ENCODE measurements at places on chromosomes 5 and 9. TPM values are rescaled to one million over a fixed set of nuclear protein-coding genes. Genes with fewer than 3 reads are reported as not detected.

Gene CCDC107
- 9.3 TPM for total RNA-seq

Gene FOXI1
- total RNA-seq, result not detected

Gene FST
- 56.2 TPM for total RNA-seq

Gene GGTA1
- total RNA-seq, result not detected

DNA sequence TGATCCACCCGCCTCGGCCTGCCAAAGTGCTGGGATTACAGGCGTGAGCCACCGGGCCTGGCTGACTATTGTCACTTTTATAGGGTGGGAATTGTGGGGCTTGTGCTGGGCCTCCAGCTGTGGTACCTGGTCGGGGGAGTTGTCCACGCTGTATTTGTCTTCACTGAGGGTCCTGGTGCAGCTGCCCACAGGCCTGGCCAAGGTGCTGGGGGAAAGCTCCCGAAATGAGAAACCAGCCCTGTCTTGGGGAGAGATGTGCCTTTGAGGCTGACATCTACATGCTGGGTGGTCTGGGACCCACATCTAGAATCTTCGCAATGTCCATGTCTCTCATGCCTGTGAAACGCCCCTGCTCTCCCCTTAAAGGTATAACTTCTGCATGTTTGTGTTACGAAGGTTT, 2.6 kb downstream of the EXOC3 start:
- no peak for DNase-seq

DNA sequence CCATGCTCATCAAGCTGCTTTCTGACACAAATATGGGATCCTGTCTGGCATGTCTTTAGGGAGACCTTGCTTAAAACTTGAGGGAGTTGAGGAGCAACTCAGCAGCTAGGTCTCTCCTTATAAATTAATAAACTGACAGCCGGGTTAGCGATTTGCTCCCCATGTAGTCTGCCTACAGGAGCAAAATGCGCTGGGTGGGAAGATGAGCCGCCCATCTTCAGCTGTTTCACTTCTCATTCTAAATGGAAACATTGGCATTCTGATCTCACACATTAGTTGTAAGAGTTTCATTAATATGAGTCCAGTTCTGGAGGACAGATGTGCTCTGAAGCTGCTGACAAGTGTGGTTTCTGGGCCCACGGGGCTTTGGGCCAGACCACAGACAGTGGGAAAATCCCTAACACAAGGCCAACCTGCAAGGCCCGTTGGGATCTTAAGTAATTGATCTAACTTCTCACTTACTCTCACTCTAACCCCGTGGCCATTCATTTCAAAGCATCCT, 197.0 kb downstream of the MCTP1 start:
- no peak for DNase-seq

GRCh38 chr5:157116483-157116954, 7.7 kb upstream of the HAVCR2 start:
- no peak for DNase-seq

- DNase-seq, result no peak
Measured at GRCh38 chr9:80134487-80134886, 562.7 kb downstream of the TLE4 start.

GRCh38 chr9:16450578-16450977, 419.9 kb downstream of the BNC2 start:
- no peak for DNase-seq

- DNase-seq, result no peak
Measured at GRCh38 chr5:11878814-11879213, 25.4 kb downstream of the CTNND2 start.

DNA sequence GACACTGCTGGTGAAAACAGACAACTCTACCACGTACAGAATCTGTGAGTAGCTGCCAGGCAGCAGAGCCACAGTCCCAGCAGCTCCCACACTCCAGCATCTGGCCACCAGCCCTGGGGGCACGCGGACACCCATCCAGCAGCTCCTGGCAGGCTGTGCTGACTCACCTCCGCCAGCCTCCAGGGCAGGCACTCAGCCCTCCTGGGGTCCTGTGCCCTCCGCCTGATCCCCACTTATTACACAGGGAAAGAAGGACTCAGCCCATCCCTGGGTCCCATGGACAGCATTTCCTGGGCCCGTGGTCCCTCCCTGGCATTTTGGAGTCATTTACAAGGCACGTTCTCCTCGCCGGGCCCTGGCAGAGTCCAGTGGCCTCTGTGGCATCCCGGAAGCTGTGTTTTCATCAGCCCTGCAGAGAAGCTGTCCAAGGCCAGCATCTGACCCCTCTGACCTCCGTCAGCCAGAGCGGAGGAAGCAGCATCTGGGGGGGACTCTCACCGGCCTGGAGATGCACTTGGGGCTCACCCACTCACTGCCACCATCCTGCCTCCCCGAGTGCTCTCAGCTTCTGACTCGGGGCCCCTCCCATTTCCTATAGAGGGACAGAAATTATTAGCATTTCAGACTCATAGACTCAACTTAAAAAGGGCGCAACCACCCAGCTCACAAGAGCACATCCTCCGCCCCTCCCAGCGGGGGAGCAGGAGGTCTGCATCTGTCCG, 21.6 kb downstream of the PAEP start:
- peak; percentile 65 for DNase-seq

- no peak for DNase-seq
Measured at GRCh38 chr5:67831048-67831447, 384.5 kb upstream of the PIK3R1 start.

DNA sequence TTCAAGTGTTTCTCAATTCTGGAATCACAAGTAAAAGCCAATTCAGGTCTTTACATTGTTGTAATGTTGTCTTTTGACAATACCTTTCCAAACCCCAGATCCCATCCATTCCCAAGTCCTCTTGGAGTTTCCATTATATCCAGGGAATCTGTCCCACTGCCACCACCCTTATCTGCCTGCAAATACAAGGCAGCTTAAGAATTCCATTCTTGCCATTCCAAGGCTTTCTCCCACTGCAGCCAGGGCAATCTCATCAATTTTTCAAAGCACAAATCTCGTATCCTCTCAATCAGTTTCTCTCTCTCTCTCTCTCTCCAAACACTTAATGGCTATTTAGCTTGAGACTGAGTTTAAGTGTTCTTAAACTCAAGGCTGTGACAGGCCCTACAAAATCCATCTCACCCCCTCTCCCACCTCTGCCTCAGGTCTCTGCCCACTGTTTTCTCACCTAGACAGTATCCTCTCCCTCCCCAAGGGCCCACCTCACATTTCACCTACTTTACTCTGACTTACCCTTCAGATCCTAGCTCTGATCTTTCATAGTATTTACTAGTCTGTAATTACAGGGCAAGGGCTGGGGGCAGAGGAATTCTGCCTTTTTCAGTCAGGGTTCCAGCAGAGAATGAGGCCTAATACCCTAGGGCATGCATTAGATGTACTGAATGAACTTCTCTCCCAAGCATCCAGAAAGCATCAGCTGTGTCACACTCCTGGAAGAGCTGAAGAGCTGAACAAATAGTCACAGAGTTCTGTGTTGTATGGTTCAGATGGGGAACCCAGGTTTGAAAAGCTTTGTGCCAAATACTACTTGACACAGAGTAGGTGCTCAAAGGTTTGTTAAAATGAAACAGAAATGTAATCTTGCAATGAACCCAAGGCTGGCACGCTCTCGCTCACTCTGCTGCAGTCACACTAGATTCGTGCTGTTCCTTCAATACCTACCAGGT, 46.0 kb downstream of the RAPGEF1 start:
- no peak for DNase-seq

- no peak for DNase-seq
Measured at GRCh38 chr9:34578241-34579103, 11.1 kb downstream of the CNTFR start.

- no peak for DNase-seq
Measured at GRCh38 chr5:168951356-168951755, 349.6 kb downstream of the SLIT3 start.

Data from HT1080 (cell line).